ENCODE measurements at places on chromosomes 7 and 10.

DNA sequence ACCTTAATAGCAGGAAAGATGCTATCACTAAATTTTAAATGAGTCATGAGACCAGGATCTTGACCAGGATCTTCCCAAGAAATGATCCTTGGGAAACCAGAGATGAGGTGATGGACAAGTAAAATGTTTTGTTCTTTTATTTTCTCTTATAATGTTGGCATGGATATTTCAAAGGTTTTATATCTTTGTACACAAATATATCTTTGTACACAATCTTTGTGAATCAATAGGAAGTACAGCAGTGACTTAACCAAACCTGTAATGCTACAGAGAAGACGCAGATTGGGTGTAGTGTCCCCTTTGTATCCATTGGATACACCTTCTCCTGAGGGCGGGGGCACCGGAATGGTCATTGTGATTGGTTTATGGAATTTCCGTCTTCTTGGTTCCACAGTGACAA, 180.1 kb upstream of the CCDC6 start:
- DNase-seq: no peak

- DNase-seq: no peak
Observed at GRCh38 chr10:99372546-99373271, 43.6 kb downstream of the CNNM1 start.

DNA sequence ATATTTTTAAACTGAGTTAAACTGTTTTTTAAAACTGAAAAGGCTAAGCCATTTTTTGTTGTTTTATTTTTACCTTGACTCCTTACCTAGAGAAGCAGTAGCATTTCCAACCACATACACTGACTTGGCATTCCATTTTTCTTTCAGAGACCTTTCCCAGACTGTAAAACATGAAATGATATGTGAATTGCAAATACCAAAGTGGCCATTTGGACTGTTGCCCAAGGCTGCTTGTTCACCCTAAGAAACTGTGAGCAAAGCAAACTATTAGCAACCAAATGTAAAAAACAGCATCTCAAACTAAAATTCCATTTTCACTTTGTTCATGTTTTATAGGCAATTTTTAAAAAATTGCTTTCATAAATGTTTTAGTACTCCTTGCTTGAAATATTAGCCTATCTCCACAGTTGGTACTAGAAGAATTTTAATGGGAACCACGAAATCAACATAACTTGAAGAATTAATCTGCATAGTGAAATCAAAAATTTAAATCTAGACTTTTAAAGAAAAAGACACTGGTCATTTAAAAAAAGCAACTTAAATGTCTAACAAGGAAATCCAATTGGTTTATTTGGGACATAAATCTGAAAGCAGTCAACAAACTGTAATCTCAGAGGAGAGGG, 10.8 kb downstream of the UROS start:
- DNase-seq: no peak

DNA sequence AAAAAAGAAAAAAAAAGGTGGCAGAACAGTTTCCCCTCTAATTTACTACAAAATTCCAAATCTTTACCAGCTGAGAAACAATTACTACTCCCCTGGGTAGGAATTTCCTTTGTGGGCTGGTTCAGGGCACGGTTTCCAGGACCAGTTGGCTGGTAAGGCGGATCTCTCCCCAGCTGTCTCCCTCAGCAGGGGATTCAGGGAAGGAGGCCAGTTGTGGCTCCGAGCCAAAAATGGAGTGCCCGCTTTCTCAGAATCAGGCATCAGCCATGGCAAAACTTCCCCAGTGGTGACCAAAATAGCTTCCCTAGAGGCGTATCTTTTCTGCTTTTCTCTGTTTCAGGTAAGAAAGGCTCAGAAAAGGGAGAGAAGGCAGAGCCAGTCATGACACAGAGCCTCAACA, 91.2 kb downstream of the ZNF22 start:
- no peak for DNase-seq

- DNase-seq: peak; percentile 97
Observed at GRCh38 chr10:110009736-110010475, 2.1 kb downstream of the ADD3 start.

DNA sequence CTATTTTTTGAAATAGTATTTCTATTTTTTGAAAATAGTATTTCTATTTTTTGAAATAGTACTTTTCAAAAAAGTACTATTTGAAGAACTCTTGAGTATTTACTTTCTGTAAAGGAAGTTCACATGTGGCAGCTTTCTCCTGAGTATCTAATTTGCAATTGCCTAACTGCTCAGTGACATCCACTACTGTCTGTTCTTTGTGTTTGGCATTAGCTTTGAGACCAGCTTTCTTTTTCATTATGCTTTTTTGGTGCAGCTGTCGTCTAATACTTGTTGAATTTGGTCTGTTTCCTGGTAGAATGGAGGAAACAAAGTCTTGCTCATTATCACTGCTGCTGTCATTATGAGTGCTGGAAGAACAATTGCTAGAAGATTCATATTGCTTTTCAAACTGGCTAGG, 99.1 kb downstream of the BMPR1A start:
- no peak for DNase-seq

DNA sequence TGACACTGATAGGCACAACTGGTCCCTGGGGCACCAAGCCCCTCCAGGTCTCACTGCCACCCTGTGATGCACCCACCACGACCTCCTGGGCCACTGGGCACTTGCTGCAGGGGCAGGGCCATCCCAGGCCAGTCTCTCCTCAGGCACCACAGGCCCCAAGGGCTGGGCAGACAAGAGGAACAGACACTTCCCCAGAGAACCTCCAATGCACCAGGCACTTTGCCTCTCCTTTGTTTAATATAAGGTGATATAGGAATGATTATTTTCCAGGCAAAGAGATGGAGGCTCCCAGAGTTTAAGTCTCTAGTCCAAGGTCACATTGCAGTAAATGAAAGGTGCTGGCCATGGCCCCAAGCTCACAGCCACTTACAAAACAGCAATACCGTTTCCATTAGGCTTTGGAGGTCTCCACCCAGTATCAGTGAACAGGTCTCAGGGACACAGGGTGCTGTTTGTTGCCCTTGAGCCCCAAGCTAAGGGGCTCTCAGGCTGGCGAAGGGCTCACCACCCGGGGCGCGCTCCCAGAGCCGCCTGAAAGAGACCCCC, 4.5 kb downstream of the DEPP1 start:
- no peak for DNase-seq

DNA sequence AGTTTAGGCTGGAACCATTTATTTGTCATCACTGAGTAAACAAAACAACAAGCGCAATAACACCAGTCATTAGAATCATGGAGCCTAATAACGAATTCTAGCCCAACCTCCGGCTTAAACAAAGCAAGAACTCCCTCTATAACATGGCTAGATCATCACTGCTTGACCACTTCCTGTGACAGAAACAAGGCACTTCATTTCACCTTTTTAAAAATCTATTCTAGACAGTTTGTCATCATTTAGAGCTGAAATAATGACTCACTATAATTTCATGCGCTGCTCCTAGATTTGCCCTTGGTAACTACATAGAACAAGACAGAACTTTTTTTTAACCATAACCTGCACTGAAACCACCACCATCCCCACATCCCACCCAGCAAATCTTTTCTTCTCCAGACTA, 81.3 kb downstream of the OSBPL3 start:
- DNase-seq: no peak

DNA sequence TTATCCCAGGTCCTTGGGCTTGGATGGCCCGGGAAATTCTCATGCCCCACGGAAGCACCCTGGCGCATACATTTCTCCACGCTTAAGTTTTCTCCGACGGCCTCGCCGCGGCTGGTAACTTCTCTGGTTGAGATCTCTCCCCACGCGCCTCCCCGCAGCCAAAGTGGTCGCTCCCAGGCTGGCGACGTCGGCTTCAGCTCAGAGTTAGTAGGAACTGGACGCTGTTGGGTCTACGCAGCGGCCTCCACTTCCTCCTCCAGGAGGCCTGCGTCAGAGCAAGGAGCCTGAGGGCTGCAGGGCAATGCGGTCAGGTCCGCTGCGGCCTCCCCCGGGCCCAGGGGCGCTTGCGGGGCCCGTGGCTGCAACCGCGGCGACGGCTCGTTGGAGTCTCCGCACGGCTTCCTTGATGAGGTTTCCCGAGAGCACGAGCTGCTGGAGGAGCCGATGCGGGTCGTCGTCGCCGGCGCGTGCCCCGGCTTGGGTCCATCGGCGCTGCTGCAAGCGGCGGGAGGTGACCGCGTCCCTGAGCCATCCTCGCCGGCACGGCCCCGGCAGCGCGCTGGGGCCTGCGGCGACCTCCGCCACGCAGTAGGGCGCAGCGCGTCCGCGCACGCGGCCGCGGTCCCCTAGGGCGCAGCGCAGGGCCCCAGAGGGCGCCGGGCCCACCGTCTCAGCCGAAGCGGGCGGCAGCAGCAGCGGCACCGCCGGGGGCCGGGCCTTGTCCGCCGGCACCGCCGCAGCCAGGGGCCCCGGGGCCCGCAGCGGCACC, 744 bp downstream of the FRAT2 start:
- DNase-seq: no peak

Data from Jurkat, Clone E6-1 (cell line).